ENCODE measurements at places on chromosomes 7 and 10.

DNA sequence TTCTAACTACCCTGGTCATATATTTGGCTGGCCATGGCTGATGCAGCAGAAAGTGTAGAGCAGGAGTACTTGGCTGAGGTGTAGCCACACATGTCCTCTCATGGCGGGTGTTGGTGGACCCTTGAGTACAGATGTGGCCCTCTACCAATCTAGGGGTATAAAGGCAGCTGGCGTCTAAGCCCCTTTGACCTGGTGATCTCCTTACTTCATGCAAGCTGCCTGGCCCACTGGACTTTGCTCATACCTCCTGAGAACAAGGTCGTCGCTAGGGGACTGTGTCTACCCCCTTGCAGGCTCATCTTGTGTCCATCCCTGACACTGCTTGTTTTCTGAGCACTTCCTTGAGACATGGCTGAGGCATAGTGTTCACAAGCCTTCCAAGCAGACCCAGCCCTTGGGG, 287.8 kb downstream of the RPS24 start:
- no peak for DNase-seq

GRCh38 chr7:130669085-130669700, 645 bp upstream of the COPG2 start:
- DNase-seq = no peak

GRCh38 chr7:55510621-55511020, 61.7 kb downstream of the VOPP1 start:
- DNase-seq = no peak

DNA sequence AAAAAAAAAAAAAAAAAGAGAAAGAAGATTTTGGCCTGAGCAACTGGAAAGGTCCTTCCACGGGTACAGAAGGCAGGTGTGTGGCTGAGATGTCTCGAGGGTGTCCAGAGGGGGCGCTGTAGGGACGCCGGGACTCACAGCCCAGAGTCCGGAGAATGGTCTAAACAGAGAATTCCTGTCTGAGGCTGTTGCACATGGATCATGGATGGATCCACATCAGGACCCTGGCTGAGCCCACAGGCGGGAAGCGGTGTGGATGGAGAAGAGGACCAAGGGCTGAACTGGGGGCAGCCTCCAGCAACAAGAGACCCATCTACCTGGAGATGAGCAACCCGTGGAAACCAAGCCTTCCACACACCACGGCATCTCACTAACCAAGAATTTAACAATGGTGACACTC, 55.0 kb downstream of the PKD1L1 start:
- DNase-seq = no peak

DNA sequence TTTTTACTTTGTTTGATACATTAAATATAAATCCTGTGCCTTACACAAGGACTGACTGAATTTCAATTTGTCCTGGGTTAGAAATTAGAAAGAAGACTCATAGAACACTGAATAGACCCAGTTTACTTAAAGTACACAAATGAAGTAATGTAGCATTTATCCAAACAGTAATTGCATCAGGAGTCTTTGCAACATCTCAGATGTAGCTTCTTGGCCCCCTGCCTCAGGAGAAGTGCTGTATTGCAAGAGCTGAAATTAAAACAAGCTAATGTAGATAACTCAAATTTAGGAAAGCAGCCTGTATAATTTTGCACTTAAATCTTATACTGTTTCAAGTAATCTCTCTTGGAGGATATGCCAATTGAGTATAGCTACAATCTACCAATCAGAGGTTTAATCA, 54.3 kb upstream of the KCND2 start:
- no peak for DNase-seq

- DNase-seq = no peak
These were observed 81.6 kb upstream of the ETV1 start for GRCh38 chr7:14071045-14071444.

- DNase-seq = no peak
These were observed 131.5 kb downstream of the OAT start for GRCh38 chr10:124287071-124287685.

All from stimulated activated CD4-positive, alpha-beta T cell treated with anti-CD3 and anti-CD28 coated beads, Interleukin-12 subunit alpha, Interleukin-12 subunit beta, amount 100 ng/mL, for 24 hours (primary cell).